ENCODE measurements at places on chromosomes 16 and 17.
A peak's percentile ranks its signal among the peaks of the same experiment; 100 is the strongest.

GRCh38 chr17:21297597-21297996 lies 13.1 kb downstream of the MAP2K3 start:
- no peak for DNase-seq

DNA sequence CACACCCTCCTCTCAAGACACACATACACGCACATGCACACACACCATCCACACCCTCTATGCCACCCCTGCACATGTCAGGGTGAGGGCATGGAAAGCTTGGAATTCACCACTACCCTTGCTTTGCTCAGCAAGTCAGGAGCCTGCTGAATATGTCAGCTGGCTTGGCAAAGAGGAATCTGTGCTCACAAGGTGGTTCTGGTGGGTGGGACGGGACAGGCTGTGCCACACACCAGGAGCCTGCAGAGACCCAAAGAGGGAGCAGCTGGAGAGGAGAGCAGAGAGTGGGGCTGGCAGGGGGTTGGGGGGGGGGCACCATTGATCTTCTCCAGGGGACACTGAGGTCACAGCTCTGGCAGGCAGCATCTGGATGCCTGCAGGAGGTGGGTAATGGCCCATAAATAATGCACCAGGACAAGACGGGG lies 48.7 kb upstream of the NDRG4 start:
- DNase-seq = no peak

DNA sequence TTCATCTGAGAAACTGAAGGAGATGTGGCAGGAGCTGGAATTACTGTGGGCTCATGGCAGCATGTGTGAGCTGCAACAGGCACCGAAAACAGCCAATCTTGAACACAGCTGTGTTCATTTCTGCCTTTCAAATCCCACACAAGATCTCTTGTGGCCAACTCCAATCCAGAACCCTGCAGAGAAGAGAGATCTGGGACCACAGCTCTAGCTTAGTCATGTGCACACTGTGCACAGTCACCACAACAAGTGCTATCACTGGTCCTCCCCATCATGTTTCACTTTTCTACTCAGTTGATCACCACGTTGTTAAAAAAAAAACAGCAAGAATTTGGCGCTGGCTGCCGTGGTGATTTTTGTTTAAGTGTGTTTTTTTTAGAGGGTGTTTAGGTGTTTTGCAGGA lies 254.5 kb upstream of the ELAC2 start:
- no peak for DNase-seq

- DNase-seq = peak; percentile 23
These were observed 115.2 kb upstream of the NETO2 start for GRCh38 chr16:47258874-47259461.

GRCh38 chr16:27253526-27253930 lies 15.0 kb downstream of the NSMCE1 start:
- peak; percentile 58 for DNase-seq

Measured in activated T-cell treated with anti-CD3 and anti-CD28 coated beads, Interleukin-2, amount 50 U/mL, for 48 hours (primary cell).